ENCODE measurements at places on chromosomes 1 and 21. TPM values are rescaled to one million over a fixed set of nuclear protein-coding genes. Genes with fewer than 3 reads are reported as not detected.

GRCh38 chr1:5430136-5430535 lies 562.1 kb downstream of the NPHP4 start:
- DNase-seq = no peak

GRCh38 chr1:39969531-39970270 lies 14.8 kb downstream of the MFSD2A start:
- DNase-seq = no peak

GRCh38 chr1:165671526-165671925 lies 26.8 kb downstream of the ALDH9A1 start:
- no peak for DNase-seq

- no peak for DNase-seq
These were observed 883 bp downstream of the LAMTOR2 start for GRCh38 chr1:156055281-156056048.

DNA sequence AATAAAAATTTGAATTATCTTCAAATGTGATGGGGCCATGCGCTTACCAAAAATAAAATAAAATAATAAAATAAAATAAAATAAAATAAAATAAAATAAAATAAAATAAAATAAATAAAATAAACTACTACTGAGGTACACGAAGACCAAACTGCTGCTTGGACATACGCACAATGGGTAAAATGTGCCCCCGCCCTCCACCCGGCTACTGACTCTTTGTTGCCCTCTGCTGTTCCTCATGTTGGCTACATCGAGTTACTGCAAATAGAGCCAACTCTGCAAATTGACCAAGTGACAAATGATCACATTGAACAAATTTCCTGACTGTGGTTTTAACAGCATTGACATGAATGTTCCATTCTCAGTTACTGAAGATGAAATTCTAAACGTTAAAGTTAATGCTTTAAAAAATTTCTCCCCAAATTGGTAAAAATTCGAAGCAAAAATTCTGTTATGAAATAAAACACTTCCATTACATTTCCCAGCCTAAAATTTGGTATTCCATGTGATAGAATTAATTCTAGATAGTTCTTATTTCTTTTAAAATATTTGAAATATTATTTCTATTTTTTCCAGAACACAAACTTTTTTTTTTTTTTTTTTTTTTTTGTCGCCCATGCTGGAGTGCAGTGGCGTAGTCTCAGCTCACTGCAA lies 18.8 kb upstream of the MAP1LC3C start:
- peak; percentile 41 for DNase-seq

DNA sequence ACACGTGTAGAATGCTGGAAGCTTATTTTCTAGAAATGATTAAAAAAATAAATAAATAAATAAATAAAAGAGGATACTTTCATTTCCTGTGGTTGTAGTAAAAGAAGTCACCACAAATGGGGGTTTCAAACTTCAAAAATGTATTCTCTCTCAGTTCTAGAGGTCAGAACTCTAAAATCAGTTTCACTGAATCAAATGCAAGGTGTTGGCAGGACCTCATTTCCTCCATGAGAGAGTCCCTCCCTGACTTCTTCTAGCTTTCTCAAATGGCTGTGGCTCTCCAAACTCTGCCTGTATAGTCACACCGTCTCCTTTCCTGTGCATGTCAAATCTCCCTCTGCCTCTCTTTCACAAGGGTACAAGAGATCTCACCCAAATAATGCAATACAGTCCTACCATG lies 312.6 kb upstream of the CXADR start:
- no peak for DNase-seq

GRCh38 chr1:4367230-4367777 lies 287.1 kb upstream of the AJAP1 start:
- no peak for DNase-seq

DNA sequence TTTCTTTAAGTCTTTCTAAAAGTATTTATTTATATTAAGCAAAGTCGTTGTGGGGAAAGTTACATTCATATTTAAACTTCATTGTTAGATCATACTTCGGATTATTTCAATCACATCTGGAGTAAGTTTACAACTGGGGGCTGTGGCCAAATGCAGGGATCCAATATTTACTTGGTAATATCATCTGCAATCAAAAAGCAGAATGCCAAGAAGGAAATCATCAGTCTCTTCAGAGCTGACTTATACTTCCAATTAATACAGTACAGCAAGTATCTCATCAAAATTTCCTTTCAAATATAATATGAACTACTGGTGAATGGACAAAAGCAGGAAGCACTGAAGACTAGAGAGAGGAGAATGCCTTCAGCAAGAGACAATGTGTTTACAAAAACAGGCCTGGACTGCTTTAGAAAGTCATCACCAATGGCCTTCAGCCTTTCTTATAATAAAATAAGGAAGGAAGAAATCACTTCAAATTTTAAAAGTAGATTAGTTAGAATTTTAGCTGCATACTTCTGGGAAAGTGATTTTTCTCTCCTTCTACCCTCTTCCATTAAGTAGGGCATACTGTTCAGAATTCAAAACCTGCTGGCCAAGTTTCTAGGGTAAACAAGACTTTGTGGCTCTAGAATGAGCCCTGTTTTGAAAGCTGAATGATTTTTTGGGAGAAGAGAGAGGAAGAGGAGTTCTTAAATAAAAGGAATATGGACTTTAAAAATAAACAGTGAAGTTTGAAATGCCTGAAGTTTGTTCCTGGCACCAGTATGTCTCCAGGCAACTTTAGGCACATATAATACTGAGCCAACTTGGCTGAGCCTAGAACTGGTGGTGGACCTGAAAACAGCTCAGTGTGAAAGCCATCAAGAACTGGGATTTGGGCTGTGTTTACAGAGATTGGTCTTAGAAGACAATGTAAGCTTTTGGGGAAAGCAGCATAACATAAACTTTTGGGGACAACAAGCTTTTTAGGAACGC lies 22.2 kb upstream of the MYOC start:
- no peak for DNase-seq

GRCh38 chr1:74908797-74909196 lies 175.8 kb downstream of the TYW3 start:
- DNase-seq = no peak

DNA sequence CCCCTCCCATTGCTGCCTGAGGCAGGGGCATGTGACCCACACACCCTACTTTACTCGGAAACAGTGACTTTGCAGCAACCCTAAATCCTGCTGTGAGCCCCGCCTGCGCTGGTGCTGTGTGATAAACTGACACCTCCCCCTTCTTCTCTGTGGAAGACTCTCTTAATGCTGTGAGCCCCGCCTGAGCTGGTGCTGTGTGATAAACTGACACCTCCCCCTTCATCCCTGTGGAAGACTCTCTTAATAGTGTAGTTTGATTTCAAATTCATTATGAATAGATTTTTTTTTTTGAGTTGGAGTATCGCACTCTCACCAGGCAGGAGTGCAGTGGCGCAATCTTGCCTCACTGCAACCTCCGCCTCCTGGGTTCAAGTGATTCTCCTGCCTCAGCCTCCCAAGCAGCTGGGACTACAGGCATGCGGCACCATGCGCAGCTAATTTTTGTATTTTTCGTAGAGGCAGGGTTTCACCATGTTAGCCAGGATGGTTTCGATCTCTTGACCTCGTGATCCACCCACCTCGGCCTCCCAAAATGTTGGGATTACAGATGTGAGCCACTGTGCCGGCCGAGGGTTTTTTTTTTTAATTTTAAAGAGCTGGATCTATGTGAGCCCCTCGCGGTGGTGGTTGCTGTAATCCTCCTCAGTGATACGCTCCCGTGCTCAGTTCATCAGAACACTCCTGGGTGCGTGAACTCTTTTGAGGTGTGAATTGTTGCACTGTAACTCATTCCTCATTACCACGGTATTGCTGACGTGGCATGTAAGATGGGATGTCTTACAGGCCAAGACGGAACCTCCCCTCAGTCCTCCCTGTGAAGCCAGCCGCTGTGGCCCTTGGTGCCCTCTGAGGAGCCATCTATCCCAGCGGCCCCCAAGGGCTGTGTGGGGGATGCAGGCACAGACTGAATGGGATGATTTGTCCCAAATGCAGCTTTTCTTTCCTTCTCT lies 60.3 kb downstream of the GALNT2 start:
- DNase-seq = no peak

- DNase-seq = no peak
These were observed 714.1 kb upstream of the ADAMTS5 start for GRCh38 chr21:27681038-27681437.

DNA sequence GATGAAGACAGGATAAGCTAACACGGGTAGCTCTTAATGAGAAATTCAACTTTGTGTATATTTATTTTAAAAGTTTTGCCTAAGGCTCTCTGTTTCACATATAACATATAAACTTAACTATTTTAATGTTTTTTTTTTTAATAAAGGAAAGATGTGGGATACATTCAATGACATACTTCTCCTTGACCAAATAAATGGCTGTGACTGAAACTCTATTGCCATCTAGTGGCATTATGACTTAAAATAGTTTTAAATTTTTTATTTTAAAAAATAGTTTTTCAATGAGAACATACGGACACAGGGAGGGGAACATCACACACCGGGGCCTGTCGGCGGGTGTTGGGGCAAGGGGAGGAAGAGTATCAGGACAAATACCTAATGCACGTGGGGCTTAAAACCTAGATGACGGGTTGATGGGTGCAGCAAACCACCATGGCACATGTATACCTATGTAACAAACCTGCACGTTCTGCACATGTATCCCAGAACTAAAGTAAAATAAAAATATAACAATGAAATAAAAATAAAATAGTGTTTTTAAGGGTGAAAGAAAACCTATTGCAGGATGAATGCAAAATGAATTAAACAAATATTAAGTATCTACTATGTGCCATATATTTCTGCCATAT lies 83.4 kb downstream of the LYST start:
- peak; percentile 26 for DNase-seq

DNA sequence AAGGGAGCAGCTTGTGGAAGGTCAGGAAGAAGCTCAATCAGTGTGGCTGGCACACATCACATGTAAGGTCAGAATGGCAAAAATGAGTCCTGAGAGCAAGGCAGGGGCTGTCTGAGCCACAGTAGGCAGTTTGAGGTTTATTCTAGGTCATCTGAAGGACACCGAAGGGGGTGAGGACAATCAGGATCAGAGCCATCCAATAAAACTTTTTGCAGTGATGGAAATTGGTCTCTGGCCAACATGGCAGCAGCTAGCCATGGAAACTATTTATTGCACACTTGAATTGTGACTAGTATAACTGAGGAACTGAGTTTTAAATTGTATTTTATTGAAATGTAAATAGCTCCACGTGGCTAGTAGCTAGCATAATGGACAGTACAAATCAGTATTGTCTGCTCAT lies 97.0 kb upstream of the CACNA1E start:
- no peak for DNase-seq

GRCh38 chr1:33895396-33895795 lies 31.5 kb downstream of the HMGB4 start:
- DNase-seq = no peak

The CD84 gene
- 0.02 TPM for total RNA-seq

The TCEA3 gene
- 3.7 TPM for total RNA-seq

The OR10J1 gene
- not detected for total RNA-seq

The GUCA2B gene
- total RNA-seq = not detected

The ABCA4 gene
- 0.22 TPM for total RNA-seq

Data from HCT116 (cell line).